Left ventricle myocardium inferior (tissue), 1 donor: ENCODE measurements at places on chromosomes 12 and 14. TPM values are rescaled to one million over a fixed set of nuclear protein-coding genes. Genes with fewer than 3 reads are reported as not detected.

The CELA1 gene
- total RNA-seq, result not detected

The BRAP gene
- total RNA-seq, result 14.5 TPM

The FLVCR2 gene
- 3.2 TPM for total RNA-seq

GRCh38 chr14:73567951-73568885, 795 bp upstream of the ACOT2 start:
- DNase-seq, result no peak

- DNase-seq, result no peak
These were observed 471.8 kb upstream of the FLRT2 start for GRCh38 chr14:85058150-85058549.

GRCh38 chr12:8483079-8483478, 27.3 kb downstream of the CLEC6A start:
- no peak for DNase-seq

DNA sequence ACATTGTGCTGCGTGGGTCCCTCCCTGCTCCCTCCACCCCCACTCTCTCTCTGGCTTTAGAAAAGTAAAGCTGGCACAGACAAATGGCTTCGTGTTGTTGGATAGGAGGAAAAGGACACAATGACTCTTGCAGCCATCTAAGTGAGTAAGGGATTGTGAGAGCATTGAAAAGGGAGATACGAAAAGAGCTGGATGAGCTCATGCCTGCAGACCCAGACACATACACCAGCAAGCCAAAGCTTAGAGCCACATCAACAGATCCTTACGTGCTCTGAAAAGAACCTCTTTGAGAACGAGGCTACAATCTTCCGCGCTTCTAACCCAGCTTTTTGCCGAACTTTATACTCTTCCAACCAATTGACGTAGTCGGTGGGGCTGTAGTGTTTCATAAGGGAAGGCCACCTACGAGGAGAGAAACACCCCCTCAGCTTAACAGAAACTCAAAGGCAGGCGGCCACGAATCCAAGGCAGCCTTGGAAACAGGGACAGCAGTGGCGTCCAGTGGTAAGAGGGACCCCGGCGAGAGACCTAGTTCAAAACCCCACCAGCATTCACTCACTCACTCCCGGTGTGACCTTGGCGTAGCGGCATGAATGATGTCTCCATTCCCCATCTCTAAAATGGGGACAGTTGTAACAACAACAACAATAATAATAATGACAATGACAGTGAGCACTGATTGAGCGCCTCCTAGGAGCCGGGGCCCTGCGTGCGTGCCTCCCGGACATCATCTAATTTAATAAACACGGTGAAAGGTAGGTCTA, 1.1 kb downstream of the FBXO21 start:
- no peak for DNase-seq

GRCh38 chr12:52181746-52182145, 10.1 kb downstream of the KRT80 start:
- no peak for DNase-seq

GRCh38 chr12:28489246-28489645, 299.0 kb downstream of the CCDC91 start:
- no peak for DNase-seq

DNA sequence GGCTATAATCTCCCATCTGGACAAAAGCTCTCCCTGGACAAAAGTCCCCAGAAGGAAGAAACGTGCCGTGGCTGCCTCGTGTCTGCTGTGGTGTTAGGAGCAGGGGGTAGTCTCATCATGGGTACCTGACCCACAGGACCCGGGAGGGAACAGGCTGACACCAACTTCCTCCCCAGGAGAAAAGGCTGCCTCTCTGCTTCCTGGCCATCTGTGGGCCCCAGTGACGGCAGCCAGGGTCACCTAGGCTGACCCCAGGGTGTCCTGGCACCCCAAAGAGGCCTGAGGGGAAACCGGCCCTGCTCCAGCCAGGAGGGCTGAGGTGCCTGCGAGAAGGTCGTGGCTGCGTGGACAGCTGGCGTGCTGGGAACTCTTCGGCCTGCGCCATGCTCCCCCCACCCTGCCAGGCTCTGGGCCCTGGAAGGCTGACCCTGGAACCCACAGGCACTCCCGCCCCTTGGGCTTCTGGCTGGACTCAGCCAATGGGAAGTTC, 133.9 kb downstream of the RFLNA start:
- DNase-seq, result no peak

DNA sequence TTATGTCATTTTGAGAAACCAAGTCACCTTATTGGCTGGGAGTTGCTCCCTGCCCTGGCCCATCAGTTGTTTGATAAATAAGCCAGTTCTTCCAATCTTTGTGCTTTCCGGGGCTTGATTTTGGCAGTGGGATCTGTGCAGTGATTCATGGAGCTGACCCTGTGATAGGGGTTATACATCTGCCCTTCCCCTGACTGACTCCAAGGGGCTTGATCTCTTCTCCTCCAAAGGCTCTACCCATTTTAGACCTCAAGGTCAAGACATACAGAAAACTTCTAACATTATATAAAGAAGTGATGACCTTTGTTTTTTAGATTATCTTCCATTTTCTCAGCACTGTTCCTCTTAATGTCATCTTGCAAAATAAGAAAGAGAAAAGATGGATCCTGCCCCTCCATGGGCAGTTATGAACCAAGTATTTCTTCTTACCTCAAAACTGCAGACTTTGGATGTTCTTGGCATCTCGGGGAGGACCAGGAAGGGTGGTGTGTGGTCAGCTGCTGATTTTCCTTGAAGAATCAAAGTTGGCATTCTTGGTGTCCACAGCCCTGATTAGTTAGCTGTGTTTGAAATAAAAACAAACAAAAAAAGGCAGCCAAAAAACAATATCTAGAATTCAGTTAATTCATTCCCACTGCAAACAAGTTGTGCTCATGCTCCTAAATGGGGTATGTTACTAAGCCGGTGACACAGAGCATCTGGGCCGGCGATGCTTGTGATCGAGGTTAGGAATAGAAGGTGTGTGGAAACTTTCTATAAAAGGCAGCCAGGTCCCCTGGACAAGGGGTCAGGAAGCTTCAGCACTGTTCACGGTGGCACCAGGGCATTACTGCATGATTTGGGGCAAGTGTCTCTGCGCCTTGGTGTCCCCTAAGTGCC, 120.2 kb downstream of the SAMD4A start:
- DNase-seq, result peak; percentile 26

DNA sequence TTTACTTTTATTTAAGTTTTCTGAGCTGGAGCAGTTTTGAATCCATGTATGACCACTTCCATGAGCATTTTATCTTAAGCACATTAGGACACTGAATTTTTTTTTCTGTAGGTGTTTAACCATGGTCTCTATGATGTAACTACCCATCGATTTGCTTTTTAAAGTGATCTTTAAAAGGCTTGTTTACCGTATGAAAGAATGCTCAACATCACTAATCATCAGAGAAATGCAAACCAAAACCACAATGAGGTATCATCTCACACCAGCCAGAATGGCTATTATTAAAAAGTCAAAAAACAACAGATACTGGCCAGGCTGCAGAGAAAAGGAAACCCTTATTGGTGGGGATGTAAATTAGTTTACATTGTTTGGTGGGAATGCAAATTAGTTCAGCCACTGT, 23.0 kb downstream of the GLRX5 start:
- no peak for DNase-seq

GRCh38 chr12:593396-594270, 69.6 kb downstream of the NINJ2 start:
- DNase-seq, result no peak

DNA sequence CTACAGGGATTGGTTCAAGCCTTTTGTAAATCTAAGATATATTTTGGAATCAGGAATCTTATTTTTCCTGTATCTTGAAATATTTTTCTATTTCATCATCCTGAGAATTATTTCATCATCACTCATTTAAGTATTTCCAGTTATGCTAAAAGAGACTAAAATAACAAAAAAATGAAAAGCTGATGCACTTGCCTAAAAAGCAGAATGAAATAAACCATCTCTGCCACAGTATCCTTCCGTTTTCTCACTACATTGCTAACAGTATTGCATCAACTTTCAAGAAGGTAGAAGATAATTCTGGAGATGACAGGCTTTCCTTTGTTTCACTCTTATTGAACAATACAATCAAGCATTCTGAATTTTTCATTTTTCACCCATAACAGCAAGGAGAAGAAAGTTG, 31.1 kb upstream of the EIF5 start:
- DNase-seq, result no peak
